Nucleus accumbens (tissue), 56 donors: ENCODE measurements at places on chromosomes 5 and 9.

DNA sequence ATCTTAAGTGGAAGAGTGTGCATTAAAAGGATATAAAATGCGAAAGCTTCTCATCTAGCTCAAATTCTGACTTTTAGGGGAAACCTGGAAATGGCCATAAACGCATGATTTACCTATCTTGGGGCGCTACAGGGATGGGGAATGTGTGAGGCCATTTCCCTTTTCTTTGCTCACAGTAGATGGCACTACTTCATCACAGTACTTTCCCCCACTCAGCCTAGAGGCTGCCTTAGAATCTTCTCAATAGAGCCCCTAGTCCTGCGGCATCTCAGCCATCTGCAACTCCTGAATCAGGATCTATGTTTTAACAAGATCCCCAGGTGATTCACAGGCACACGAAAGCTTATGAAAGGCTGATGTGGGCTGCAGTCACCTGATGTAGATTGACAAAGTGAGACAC, 110.8 kb downstream of the LHFPL2 start:
- DNase-seq = peak; percentile 70

GRCh38 chr5:134577796-134578577, 52.5 kb downstream of the JADE2 start:
- DNase-seq = peak; percentile 45

- DNase-seq = no peak
Measured at GRCh38 chr5:59275510-59276324, 617.8 kb downstream of the PDE4D start.

GRCh38 chr5:19001539-19001938, 986.5 kb downstream of the CDH18 start:
- DNase-seq = no peak

GRCh38 chr5:80711938-80712337, 57.2 kb upstream of the DHFR start:
- no peak for DNase-seq

GRCh38 chr9:6354072-6354686, 26.0 kb downstream of the TPD52L3 start:
- no peak for DNase-seq

DNA sequence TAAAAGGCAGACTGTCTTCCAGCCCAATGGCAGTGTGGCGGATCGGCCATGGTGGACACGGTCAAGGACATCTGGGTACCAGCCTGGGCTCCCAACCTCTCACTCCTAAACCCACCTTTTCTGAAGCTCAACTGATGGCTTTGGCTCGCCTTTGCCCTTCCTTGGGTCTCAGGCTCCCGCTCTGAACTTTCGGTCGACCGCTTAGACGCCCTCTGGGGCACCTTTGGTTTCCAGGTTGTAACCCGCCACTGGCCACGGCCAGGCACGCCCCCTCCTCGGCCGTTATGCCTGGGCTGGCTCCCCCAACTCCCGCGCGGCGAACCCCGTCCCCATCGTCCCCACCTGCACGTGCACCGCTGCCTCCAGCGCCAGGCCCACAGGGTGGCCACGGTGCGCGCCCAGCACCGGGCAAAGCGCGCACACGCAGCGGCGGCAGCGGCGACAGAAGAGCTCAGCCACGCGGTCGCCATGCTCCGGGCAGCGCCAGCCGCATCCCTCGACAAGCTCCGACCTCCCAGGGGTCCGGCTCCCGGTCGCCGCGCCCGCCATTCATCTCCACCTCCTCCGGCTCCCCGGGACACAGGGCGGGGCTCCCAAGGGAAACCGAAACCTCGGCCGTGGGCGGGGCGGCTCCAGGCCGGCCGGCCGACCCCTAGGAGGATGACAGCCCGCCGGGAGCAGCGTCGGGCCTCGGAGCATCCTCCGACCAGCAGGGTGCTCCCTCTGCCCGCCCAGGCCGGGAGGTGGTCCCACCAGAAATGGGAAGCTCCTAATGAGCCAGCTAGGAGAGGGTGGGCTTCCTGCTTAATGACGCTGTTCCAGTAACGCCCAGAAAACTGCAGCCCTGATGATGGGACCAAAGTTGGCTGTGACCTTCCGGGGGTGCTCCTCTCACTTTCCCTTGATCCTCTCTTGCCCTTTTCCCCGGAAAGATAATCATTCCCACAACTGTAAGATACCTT, at the start of gene TRIM14:
Gene TRIM14 (minus strand): TSS at position 583 of the 962 bp plus-strand sequence. CDS start 34 bp downstream, at position 549.
- DNase-seq = peak; percentile 37

- no peak for DNase-seq
Measured at GRCh38 chr9:21524099-21524830, 42.2 kb upstream of the IFNE start.

- DNase-seq = no peak
Measured at GRCh38 chr5:107378218-107378899, 292.4 kb downstream of the EFNA5 start.

GRCh38 chr5:142754031-142754430, 16.1 kb upstream of the ARHGAP26 start:
- no peak for DNase-seq

- no peak for DNase-seq
Measured at GRCh38 chr5:102314328-102314727, 18.2 kb upstream of the SLCO4C1 start.

DNA sequence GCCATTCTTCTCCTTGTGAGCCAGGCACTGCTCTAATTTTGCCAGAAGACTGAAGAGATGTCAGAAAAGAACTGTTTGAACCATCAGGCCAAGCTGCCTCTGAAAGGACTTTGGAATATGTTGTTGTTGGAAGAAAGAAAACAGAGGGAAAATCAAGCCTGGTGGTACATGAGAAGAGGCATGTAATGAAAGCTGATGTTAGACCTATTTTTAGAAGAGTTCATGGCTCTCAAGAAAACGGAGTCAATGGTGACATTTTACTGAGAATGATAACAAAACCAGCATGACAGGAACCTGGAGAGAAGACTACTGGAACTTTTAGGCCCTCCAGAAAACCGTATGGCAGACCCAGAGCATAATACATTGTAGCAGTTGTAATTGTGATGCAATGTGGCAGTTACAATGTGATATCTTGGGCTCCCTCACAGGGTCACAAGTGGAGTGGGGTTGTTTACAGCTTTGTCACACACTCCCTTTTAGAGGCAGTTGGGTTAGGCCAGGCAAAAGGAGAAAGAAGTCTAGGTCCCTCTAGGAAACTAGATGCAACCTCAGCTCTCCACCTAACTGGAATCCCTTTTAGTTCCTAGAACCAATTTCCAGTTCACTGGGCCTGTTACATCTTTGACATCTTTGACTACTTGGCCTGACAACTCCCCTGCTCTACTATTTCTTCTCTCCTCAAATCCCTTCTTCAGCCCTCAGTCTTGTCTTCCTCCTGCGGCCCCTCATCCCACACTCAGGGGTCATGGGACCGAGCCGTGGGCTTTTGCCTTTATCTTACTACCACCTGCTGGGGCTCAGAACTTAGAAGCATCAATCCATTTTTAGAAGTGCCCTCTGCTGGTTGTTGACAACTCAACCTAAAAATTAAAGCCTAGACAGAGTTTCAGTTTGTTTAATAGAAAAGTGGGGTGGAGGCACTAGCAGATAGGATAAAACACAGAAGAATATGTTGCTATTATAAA, 61.2 kb upstream of the JAK2 start:
- DNase-seq = no peak

DNA sequence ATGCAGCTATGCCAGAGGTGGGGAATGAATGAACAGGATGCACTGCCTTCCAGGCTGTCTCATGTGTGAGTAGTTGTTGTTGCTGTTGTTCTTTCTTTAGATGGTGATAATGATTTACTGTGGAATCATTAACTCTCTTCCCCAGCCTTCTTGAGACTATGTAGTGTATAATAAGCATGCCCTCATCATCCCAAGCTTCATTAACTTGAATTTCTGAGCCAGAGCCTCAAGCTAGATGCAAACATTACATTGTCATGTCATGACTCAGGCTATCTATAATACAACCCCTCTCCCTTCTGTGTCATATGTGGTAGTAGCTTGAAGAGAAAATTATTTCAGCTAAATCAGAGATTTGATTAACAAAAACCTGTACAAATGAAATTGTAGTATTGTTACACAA, 10.0 kb upstream of the ADAMTSL1 start:
- no peak for DNase-seq

- no peak for DNase-seq
Measured at GRCh38 chr5:73966451-73966850, 340.5 kb downstream of the ARHGEF28 start.

- DNase-seq = no peak
Measured at GRCh38 chr9:135098400-135099105, 11.1 kb downstream of the OLFM1 start.

GRCh38 chr5:11797132-11797531, 107.1 kb downstream of the CTNND2 start:
- DNase-seq = no peak

DNA sequence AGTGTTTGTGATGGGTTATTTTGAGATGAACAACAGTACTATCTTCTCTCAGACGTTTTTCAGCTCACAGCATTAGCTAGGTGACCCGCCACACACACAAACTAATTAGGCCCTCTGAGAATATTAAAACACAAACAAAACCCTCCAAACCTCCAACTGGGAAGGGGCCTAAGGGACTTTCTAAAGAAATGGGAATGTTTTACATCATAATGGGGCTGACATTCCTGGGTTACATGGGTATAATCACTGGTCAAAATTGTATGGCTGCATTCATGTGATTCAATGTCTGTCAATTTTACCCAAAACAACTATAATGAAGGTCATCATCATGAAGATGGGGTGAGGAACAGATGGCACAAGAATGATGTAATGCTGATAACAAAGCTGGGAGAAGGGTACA, 59.6 kb downstream of the SPTLC1 start:
- DNase-seq = no peak

DNA sequence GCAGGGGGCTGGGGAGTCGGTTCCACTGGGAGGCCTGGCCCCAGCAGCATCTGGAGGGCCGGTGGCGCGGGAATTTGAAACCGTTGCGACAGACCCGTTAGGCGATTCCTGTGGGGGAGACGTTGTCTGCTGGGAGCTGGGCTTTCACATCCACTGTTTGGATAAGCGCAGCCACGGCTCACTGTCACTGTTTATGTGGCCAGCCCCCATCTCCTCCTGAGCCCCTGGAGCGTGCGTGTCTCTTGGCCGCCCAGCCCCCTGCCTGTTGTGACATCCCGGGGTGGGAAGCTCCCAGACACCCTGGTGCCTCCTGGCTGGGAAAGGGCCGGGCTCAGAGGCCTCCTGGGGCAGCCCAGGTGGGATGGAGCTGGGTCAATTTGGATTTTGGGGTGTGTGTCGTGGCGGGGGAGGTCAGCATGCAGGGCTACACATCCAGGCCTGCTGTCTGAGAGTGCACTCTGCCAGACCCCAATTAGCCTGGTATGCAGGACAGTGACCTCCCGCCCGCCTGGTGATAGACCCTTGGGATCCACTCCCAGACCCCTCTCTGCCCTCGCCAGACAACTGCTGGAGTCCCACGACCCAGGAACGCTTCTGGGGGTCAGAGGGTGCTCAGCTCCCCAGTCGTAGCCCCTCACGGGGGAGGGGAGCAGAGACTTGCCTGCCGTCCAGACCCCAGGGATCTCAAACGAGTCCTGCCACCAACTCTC, 62.0 kb upstream of the RNU6ATAC start:
- no peak for DNase-seq

DNA sequence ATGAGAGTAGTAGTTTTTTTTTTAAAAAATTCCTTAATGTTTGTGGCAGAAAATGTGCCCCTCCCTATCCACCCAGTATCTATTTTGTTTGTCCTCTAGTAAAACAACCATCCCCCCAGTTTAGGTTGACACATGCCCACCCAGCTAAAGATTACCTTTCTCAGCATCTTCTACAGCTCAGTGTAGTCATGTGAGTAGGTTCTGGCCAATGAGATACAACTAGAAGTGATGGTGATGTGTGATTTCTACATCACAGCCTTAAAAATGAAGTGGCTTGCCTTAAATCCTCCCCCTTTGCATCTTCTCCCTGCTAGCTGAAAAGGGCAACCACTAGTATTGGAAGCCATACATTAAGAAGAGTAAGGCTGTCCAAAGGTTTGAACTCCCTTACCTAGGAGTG, 14.9 kb downstream of the CHD1 start:
- DNase-seq = no peak

GRCh38 chr9:124366476-124367220, 48.6 kb downstream of the PSMB7 start:
- DNase-seq = no peak

GRCh38 chr5:171484460-171484899, 65.0 kb downstream of the FGF18 start:
- no peak for DNase-seq

DNA sequence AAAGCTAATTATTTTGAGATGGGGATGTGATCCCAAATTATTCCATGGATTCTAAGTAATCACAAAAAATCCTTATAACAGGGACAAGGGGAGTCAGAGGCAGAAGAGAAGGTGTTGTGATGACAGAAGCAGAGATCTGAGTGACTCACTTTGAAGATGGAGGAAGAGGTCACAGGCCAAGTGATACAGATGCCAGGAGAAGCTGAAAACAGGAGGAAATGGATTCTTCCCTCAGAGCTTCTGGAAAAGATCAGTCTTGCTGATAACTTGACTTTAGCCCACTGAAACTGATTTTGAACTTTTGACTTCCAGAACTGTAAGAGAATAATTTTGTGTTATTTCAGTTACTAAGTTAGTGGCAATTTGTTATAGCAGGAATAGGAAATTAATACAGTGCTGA, 105.3 kb downstream of the GCNT1 start:
- no peak for DNase-seq

DNA sequence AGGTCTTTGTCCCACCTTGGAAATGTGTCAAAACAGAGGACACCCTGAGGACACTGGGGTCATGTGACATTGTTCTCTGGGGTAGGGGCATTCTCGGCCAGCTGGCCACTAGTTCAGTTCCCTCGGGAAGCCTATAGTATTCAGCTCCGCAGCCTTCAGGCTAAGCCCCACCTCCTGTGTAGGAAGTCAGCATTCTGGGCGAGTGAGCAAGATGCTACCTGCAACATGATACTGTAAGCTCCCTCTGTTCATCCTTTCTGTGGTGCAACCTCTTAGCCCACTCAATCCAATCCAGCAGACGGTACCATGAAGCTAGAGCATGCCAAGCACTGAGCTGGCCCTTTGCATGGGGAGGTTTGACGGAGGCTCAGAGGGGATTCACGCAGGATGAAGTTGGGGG, 5.3 kb downstream of the NTNG2 start:
- no peak for DNase-seq

- no peak for DNase-seq
Measured at GRCh38 chr5:73702534-73702933, 76.5 kb downstream of the ARHGEF28 start.

DNA sequence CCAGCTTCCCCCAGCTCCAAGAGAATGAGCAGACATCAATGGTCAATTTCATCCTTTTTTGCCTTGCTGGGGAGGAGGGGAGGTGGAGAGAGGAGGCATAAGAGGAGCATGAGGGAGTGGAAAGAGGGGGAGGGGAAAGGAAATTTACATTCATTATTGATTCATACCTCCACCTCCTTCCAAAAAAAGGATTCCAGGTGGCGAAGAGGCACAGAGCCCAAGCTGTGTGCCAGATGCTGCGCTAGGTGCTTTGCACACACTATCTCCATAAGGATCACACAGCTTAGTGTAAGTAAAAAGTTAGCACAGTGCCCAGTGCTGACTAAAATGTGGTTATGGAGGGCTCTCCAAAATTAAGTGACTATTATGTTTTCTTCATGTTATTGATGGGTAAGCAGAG, 11.0 kb downstream of the ASTN2 start:
- DNase-seq = no peak
